ENCODE measurements at places on chromosomes 2 and 18. TPM values are rescaled to one million over a fixed set of nuclear protein-coding genes. Genes with fewer than 3 reads are reported as not detected.
A peak's percentile ranks its signal among the peaks of the same experiment; 100 is the strongest.

Gene SETBP1
- total RNA-seq = 5.5 TPM

DNA sequence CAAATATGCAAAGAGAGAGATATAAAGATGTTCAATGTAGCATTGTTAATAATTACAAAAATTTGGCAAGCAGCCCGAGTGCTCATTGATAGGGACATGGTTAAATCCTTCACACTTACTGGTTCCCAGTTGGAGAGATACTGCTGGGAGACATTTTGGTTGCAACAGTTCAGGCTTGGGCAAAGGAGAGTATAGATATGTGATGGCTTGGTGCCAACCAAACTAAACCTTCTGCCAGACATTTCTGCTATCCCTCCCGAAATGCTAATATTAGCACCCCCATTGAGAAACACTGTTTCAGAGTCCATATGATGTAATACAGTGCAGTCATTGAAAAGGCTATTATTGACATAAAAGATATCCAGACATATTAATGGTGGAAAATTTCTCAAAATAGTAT is 11.5 kb downstream of the GEN1 start:
- DNase-seq = no peak

- DNase-seq = peak; percentile 98
Measured at GRCh38 chr2:241965931-241966412, 96.4 kb downstream of the RTP5 start.

Gene ZNF516
- 4.1 TPM for total RNA-seq

GRCh38 chr2:163264341-163264740 is 425.8 kb upstream of the KCNH7 start:
- peak; percentile 34 for DNase-seq

DNA sequence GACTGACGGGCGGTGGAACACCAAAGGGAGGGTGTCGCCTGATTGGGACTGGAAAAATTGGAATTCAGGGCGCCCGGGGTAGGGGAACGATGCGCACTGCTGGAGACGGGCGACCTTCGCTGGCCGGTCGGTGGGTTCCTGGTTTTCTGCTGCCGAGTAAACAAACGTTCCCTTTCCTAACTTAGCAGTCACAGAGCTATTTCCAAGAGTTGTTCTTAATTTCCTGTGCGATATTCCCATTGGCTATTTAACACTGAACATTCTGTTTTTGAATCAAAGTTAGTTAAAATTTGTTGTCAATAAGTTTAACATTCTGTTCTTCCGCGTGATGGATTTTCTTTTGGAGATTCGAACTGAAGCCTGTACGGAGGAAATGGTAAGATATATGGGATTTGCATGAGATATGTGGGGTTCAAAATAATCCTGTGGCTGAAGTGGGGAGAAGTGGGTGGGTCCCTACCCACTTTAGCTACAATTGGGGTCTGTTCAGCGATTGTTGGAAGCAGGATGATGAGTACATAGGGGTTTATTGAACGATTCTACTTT is 862 bp downstream of the C18orf54 start:
- DNase-seq = peak; percentile 10

Gene CDH7
- not detected for total RNA-seq

DNA sequence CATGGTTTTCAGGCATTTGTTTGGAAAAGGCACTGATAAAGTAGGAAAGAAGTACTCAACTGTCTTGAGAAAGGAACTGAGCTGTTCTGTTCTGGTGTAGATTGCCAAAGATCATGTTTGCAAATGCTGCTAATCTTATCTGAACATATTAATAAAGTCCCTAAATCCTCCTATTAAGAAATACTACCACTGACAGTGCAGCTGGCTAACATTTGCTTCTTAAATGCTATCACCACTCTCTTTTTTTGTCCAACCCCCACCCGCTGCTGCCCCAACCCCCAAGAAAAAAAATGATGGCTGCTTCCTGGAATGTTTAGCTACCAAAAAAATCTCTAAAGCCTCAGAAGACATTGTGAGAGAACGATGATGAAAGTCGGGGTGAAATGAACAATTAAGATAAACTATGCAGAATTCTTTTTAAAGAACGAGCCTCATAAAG is 130.7 kb downstream of the CCBE1 start:
- DNase-seq = no peak

Gene LIMS4
- total RNA-seq = 0.29 TPM

DNA sequence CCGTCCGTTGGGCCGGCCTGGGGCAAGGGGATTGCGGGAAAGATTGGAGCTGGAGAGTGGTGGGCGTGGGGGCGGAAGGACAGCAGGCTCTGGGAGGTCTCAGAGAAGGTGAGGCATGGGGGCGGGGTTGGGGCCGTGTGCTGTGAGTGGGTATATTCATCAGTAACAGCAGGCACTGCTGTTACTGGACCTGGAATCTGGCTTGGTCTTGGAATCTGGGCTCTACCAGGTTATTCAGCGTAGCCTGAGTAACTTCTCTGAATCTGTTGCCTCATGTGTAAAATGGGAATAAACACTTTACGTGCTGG is 435 bp downstream of the RNF181 start:
- DNase-seq = no peak

Gene ITGB1BP1
- 79.4 TPM for total RNA-seq

Gene AFF3
- total RNA-seq = 3.6 TPM

Gene SOWAHC
- 7.2 TPM for total RNA-seq
